Activated CD4-positive, alpha-beta T cell treated with anti-CD3 and anti-CD28 coated beads, Interleukin-2, amount 50 U/mL, for 1 hour (primary cell): ENCODE measurements at places on chromosomes 1 and 21.

DNA sequence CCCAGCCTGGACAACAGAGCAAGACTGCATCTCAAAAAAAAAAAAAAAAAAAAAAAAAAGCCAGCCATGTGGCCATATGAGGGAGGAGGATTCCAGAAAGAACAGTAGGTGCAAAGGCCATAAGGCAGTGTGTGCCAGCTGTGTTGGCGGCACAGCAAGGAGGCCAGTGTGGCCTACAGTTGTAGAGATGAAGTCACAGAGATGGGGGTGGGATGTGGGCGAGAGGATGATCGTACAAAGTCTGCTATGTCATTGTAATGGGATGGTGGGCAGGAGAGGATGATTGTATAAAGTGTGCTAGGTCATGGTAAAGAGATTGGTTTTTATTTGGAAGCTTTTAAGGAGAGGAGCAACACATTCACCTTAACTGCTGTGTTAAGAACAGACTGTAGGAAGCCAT, 9.8 kb upstream of the CR1 start:
- DNase-seq: no peak

- DNase-seq: no peak
Observed at GRCh38 chr1:117271959-117272358, 61.2 kb upstream of the VTCN1 start.

DNA sequence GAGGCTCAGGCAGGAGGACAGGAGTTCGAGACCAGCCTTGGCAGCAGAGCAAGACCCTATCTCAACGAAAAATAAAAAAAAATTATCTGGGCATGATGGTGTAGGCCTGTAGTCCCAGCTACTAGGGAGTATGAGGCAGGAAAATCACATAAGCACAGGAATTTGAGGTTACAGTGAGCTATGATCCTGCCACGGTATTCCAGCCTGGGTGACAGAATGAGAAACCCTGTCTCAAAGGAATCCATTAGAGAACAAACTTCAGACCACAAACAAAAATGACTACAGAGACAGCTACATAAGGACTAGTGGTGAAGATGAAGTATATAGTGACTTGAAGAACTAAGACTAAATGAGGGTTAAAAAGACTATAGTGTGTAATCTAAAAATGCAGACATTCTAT, 233.1 kb downstream of the RERE start:
- no peak for DNase-seq

DNA sequence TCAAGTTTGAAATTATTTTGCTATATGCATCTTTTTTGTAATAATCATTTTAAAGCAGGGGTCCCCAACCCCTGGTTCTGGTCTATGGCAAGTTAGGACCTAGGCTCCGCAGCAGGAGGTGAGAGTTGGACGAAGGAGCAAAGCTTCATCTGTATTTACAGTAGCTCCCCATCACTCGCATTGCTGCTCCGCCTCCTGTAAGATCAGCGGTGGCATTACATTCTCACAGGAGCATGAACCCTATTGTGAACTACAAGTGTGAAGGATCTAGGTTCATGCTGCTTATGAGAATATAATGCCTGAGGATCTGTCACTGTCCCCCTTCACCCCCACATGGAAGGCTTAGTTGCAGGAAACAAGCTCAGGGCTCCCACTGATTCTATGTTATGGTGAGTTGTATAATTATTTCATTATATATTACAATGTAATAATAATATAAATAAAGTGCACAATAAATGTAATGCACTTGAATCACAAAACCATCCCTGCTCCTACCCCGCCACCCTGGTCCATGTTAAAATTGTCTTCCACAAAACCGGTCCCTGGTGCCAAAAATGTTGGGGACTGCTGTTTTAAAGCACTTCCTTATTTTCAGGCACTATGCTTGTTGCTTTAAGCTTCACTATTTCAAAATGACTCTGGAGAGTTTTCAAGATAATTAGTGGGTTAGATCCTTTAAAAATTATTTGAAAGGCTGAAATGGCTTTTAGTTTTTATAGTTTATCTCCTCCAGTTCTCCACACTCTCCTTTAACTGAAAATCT, 74.8 kb downstream of the PLA2G4A start:
- DNase-seq: no peak

- DNase-seq: no peak
Observed at GRCh38 chr1:111487133-111487532, 13.3 kb downstream of the C1orf162 start.

GRCh38 chr1:231856426-231856825, 229.8 kb downstream of the DISC1 start:
- DNase-seq: no peak

- no peak for DNase-seq
Observed at GRCh38 chr1:11307852-11308251, 34.9 kb downstream of the UBIAD1 start.

DNA sequence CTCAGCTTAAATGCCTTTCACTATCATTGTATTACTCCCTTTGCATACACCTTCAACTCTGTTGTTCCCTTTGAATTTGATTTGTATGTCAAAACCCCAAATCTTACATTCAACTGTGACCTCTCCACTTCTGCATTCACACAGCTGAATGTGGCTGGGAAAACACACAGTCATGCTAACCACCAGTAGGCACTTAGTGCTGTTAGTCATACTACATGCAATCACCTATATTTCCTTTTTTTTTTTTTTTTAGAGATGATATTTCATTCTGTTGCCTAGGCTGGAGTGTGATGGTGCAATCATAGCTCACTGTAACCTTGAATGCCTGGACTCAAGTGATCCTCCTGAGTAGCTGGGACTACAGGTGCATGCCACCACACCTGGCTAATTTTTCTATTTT, 16.2 kb downstream of the BTBD8 start:
- no peak for DNase-seq

- no peak for DNase-seq
Observed at GRCh38 chr1:70970407-70970806, 77.2 kb downstream of the PTGER3 start.

DNA sequence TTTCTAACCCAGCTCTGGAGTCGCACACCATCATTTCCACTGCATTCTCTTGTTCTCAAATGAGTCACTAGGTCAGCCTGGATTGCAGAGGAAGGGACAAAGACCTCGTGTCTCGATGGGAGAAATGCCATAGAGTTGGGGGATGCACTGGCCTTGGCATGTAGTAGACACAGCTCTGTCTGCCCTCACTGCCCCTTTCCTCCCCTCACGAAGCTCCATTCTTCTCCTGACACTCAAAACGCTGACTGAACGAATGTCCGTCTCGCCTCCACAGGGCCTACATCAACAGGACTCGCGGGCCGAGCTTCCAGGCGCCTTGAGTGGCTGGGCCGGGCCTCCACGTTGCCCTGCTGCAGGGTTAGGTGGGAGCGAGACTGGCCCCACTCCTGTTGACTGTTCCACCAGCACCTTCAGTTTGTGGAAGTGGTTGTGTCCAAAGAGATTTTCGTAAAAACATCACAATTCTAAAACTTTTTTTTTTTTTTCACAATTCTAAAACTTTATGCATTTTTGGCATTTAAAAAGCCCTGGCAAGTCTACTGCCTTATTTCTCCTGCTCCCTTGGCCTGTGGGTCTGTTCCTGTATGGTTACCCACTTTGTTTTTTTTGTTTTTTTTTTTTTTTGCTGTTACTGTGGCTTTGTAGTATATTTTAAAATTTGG, 18.8 kb downstream of the PKNOX1 start:
- no peak for DNase-seq

- no peak for DNase-seq
Observed at GRCh38 chr1:232922485-232922884, 27.9 kb upstream of the NTPCR start.

DNA sequence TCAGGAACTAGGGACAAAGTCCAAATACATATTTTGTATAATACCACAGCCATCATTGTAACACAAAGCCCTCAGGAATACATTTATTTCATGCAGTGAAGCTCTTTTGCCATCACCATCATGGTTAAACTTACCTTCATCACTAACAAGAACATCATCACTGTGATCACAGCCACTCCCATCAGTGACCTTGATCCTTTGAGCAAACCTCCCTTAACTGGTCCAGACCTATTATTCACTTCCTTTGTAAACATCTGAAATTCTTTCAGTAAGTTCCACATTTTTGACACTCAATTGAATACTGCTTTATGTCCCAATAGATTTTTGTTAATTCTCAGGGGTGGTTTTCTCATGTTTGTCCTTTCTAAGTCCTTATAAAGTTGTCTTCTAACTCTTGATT, 16.2 kb upstream of the KPRP start:
- no peak for DNase-seq

DNA sequence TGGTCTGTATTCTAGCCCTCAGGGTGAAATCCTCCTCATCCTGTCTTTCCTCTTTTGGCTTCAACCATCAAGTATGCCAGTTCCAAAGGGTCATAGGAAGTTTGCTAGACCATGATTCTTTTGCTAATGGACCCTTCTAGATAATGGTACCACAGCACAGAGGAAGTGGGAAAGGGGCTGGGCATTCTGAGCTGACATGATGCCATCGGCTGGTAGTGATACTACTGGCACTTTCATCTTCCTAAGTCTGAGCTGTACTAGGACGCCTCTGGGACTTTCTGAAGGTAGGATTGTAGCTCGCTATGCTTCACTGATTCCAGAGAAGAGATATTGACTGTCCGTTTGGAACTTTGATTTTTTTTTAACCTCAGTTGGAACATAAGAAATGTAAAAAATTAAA, 11.4 kb downstream of the FASLG start:
- no peak for DNase-seq

- DNase-seq: no peak
Observed at GRCh38 chr1:19744335-19744743, 55.4 kb downstream of the TMCO4 start.

GRCh38 chr1:212286556-212287131, 1.4 kb downstream of the PPP2R5A start:
- DNase-seq: no peak

GRCh38 chr1:192477630-192478029, 97.9 kb upstream of the RGS1 start:
- no peak for DNase-seq

DNA sequence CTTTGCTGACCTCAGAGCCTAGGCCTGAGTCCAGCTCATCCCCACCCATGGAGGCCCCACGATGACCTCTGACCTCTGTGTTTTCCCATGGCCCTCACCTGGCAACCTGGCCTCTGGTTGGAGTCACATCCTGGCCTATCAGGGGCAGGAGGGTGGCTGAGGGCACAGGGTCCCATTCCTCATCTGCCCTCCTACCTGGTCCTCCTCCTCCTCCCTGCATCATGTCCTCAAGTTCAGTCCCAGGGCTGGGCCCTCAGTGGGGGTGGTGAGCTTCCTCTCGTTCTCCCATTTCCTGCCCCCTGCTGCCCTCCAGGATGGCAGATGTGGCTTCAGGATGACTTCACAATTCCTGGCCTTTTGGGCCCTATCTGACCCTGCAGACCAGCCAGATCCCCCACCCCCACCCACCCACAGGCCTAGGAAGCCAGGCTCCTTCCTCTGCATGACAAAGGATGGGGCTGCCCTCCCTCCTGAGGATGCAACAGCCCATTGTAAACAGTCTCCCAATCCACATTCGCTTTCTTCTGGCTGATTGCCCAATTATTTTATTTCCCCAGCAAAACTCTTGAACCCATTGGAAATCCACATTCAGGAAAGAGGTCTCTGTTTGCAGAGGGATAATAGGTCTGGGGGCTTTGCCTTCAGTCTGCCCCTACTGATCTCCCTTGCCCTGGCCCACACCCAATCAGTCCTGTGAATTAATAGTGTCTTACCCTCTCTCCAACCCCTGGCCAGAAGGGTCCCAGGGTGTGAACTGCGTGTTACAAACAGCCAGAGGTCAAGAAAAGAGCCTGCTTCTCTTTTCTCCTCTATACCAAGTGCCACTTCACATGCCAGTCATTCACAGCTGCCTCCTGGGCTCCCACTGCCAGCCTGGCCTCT, 10.3 kb upstream of the LEFTY1 start:
- DNase-seq: no peak

GRCh38 chr1:244341455-244342450, 110.0 kb downstream of the ADSS2 start:
- DNase-seq: no peak

- DNase-seq: no peak
Observed at GRCh38 chr1:10509809-10510509, 35.2 kb downstream of the PEX14 start.

DNA sequence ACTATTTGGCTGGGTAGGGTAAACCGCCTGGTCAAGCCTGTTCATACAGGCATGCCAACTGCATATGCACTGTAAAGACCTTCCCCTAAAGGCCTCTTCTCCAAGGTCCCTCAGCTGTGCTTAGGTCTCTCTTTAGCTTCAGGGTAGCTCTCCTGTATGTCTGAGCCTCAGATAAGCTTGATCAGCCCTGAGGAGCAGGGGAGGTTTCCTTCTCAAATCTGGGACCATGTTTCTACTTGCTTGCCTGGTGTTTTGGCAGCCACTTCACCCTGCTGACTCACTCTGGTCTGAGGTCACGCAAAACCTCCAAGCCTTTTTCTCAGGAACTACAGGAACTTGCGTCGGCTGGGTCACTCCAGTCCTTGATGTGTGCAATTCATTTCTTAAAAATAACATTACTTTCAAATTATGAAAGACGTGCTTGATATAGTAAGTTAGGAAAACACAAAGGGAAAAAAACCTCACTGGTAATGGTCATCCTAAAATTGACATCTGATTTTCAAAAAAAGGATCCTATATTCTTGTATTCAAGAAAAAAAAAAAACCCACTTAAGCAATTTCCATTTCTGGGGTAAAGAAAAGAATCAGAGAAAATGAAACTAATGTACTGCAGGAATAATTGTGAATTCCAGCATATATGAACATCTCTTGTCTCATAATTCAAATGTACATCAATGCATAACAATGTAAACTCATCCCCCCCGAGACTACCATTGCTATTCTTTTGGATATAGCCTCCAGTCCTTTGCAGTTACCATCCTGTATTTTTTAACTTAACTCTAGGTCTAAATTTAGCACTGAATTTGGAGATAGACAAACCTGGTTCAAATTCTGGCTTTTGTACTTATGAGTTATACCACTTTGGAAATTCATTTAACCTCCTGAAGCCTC, 24.8 kb upstream of the RNF19B start:
- DNase-seq: no peak

GRCh38 chr1:208105756-208106155, 138.4 kb downstream of the PLXNA2 start:
- no peak for DNase-seq

DNA sequence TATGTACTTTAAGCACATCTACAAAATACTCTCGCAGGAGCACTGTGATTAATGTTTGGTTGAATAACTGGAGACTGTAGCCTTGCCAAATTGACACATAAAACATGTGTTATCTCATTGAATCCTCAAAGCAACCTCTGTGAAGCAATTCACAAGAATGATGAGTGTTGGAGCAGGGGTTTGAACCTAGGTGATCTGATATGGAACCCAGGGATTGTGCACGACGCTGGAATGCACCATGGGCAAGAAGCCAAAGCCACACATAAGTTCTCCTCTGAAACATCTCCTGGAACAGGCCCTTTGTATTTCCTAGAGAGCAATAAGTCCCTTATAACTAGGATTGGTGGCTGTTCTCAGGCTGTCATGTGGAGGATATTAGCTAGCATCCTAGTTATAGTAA, 124.6 kb upstream of the IVNS1ABP start:
- DNase-seq: no peak

- peak; percentile 41 for DNase-seq
Observed at GRCh38 chr1:34858901-34859445, 576 bp downstream of the SMIM12 start.

- no peak for DNase-seq
Observed at GRCh38 chr1:205348554-205349487, 7.9 kb downstream of the KLHDC8A start.
